ENCODE measurements at places on chromosomes 5 and 9. TPM values are rescaled to one million over a fixed set of nuclear protein-coding genes. Genes with fewer than 3 reads are reported as not detected.

The ZNF454 gene
- 3.4 TPM for total RNA-seq

The RORB gene
- 2.7 TPM for total RNA-seq

The CDH6 gene
- 5.2 TPM for total RNA-seq

The YTHDC2 gene
- 31.4 TPM for total RNA-seq

The NDUFB6 gene
- total RNA-seq: 28.0 TPM

The CCDC183 gene
- not detected for total RNA-seq

The GLRX gene
- total RNA-seq: 63.3 TPM

The SPATA6L gene
- total RNA-seq: 3.9 TPM

The INSL6 gene
- total RNA-seq: not detected

The TLX3 gene
- total RNA-seq: not detected

The SAP30L gene
- total RNA-seq: 54.3 TPM

The SOX30 gene
- total RNA-seq: not detected

The FAM81B gene
- total RNA-seq: not detected

The TMC1 gene
- total RNA-seq: not detected

The PTPN3 gene
- total RNA-seq: 15.5 TPM

The ACSL6 gene
- 0.49 TPM for total RNA-seq

DNA sequence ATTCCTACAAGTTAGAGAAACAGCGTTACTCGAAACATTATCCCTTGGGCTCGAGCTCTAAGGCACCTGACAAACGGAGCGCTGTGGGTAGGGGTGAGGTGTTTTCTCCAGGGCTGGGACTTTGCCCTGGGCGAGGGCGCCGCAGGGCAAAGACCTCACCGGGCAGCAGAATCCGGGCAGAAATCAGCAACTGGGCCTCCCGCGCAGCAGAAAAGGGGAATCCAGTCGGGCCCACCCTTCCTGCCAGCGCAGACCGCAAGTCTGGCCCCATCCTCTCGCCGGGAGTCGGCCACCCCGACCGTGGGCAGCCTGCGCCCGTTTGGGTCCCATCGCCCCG is 430 bp upstream of the MSH3 start:
- no peak for DNase-seq

GRCh38 chr9:115978659-115979096 is 174.9 kb upstream of the PAPPA start:
- no peak for DNase-seq

GRCh38 chr9:75995066-75995465 is 104.6 kb downstream of the PCSK5 start:
- no peak for DNase-seq

DNA sequence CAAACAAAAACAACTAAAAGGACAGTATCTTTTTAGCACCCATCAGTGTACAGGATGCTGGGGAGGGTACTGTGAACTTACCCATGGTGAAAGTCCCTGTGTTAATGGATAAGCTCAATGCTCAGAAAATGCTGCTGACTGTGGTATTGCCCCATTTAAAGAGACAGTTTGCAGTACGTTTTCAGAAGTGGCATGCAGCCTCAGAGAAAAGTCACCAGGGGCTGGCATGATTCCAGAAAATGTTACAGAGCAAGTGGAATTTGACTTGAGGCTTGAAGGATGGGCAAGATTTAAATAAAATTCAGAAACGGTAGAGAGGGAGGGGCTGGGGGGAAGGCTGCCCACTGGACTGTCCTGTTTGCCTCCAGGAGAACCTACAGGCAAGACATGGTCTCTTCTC is 7.2 kb downstream of the S1PR3 start:
- DNase-seq: peak; percentile 52

- DNase-seq: no peak
These were observed 1021.7 kb downstream of the NR2F1-AS1 start for GRCh38 chr5:92559331-92559730.

- DNase-seq: no peak
These were observed 234.8 kb upstream of the TMEM161B start for GRCh38 chr5:88503406-88503805.

GRCh38 chr5:131245948-131246347 is 17.9 kb upstream of the CDC42SE2 start:
- no peak for DNase-seq

- no peak for DNase-seq
These were observed 156.1 kb upstream of the TARS1 start for GRCh38 chr5:33284681-33285080.

GRCh38 chr5:39428640-39429039 is 3.9 kb upstream of the DAB2 start:
- DNase-seq: no peak

DNA sequence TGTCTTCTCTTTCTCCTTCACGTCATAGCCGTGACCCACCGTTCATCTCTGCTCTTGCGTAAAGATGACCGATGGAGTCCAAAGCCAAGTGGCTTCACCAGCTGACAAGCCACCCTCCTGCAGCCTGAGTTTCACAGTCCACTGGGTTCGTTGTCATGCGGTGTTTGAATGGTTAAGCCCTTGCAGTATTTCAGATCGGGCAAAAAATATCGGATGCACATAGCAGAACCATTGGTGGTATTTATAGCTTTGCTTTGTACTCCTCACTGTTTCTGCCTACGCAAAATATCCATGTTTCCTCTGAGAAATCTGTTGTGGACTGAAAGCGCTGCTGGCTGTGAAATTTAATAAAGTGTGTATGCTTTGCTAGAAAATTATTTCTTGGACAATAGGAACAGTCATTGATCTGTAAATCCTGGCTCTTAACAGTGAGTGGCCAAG is 34.5 kb upstream of the NCS1 start:
- no peak for DNase-seq

DNA sequence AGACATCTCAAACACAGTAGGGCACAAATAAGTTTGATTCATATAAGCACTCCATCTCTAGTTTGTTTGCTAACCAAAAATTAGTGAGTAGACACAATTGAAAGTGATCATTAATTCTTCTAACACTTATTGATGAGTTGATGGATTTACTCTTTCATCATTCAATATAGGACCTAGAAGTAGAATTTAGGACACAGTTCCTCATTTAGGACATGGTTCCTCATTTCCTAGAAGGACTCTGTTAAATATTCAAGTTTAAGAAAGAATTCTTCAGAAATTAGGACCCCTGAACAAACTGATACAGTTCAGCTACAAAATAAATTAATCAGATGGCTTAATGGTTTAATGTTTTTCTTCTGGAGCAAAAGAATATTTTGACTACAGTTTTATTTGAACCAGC is 143.5 kb upstream of the PRR16 start:
- no peak for DNase-seq

DNA sequence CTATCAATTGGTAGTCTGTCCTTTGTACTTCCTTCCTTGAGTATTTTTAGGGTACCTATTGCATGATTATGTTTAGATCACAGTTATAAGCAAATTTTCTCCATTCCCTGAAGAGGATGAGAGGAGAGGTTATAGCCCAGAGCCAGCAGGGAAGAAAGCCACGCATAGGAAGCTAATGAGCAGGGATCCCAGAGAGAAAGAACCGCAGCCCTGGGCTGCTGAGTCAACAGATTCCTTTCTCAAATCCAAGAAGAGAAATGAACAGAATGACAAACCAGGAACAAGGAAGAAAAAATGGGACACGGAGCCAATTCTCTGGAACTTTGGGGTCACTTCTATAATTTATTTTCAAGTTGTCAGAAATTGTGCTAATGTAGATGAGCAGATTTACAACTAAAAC is 284.5 kb downstream of the RFX3 start:
- DNase-seq: no peak

DNA sequence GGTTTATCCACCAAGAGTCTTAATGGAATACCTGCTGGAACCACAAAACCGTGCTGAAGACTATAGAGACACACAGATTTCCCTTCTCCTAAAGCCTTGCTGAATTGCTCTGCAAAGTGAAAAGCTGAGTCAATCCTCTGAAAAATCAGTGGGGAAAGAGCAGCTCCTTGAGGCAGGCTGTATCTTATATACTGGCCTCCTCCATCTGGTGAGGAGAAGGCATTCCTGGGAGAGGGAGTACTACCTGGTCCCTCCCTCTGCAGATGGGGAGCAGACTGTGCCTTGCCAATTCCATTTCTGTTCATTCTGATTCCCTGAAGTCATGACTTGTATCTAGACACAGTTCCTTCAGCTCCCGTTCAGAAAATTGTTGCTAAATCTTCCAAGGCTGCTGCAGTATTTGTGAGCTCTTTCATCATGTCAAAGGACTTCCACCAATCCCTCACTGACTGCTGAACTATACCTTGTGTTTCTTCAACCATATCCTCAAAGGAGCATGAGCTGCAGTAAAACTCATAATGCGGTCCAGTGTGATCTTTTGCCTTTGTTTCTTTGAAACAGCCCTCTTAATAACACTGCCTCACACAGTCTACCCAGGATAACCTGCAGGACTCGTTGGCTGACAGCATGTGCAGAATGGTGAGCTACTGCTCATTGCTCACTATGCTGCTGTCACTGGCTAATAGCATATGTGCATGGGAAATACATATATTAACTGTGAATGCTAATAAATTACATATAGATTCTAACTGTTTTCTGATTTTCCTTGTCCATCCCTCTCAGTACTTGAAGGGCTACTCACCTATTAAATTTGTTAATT is 84.5 kb downstream of the FOXD1 start:
- no peak for DNase-seq

GRCh38 chr5:4980201-4980600 is 159.9 kb upstream of the ADAMTS16 start:
- no peak for DNase-seq

- DNase-seq: no peak
These were observed 141.9 kb downstream of the SPATA31D1 start for GRCh38 chr9:82130331-82131042.

DNA sequence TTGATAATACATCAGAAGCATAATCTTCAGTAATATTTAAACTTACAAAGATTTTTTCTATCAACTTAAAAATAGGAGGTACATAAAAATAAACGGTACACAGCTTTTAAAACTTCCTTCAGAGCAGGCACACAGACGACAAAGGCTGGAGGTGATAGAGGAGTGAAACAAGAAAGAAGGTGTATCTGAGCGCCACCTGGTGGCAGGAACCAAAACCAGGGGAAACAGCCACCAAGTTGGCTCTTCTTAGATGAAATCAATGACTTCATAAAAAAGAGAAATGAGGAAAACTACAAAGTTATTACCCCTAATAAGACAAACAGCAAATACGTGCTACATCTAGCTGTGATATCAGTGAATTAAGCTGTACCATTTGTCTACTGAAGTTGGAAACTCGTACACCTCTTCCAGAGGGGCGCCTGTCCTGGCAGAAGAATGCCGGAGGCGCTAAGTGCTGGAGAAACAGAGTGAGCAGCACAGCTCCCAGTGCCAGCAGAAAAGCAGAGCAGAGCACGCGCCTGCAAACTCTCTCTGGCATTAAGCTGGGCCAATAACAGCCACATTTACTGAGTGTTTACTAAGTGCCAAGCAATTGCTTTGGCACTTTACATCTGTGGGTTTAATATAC is 85.9 kb downstream of the SETX start:
- no peak for DNase-seq

GRCh38 chr9:123863164-123863855 is 66.6 kb downstream of the DENND1A start:
- no peak for DNase-seq

DNA sequence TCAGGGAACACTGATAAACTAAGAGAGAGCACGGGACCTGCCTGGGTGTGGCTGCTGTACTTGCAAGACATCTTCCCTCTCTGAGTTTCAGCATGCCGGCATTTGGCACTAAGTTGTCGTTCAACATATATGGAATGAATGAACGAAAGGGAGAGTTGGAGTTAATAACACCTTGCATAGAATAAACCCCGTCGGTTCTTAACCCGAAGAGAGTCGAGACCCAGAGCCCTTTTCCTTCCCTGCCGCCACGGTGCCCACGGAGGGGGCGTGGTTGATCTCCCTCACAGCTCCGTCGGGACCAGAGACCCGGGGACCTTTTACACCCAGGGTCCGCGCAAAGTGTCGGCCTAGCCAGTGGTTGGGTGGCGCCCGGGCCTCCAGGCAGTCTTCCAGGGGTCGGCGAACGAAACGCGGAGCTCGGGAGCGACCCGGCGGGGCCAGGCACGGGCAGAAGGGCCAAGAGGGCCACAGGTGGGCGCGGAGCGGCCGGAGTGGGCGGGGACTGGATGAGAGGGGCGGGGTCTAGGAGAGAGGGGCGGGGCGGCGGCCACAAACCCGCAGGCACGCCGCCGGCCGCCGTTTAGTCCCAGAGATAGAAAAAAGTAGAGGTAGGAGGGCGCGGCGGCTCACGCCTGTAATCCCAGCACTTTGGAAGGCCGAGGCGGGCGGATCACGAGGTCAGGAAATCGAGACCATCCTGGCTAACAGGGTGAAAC is 735 bp upstream of the RPL26L1 start:
- DNase-seq: no peak

GRCh38 chr5:173675287-173675996 is 59.0 kb upstream of the BOD1 start:
- DNase-seq: no peak

DNA sequence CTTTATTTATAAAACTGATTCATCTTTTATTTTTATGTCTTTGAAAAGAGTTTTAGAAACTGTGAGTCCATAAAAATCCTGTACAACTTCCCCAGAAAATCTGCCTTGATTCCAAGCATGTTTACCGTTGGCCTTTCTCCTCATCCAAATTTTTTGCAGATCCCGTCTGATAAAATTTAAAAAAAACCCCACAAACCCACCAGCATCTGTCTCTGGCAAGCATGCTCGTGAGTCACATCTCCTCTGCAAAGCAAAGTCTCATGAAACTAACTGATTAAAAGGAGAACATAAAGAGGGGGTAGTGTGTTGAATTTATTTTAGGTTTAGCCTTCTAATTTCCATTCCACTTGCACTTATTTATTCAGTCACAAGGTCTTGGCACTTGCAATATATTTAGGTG is 109.4 kb downstream of the MAT2B start:
- no peak for DNase-seq

- DNase-seq: no peak
These were observed 518 bp downstream of the ZDHHC12 start for GRCh38 chr9:128723352-128723865.

- DNase-seq: no peak
These were observed 53.1 kb downstream of the MRPL36 start for GRCh38 chr5:1746371-1747078.

GRCh38 chr9:18905028-18905882 is 127.8 kb downstream of the SAXO1 start:
- DNase-seq: no peak

- DNase-seq: no peak
These were observed at the start of gene S1PR3 for GRCh38 chr9:88991066-88992034. S1PR3 (plus strand) TSS chr9:88991468; CDS start chr9:89001201, 9,733 bp downstream.
